ENCODE measurements at places on chromosomes 16 and 17.

DNA sequence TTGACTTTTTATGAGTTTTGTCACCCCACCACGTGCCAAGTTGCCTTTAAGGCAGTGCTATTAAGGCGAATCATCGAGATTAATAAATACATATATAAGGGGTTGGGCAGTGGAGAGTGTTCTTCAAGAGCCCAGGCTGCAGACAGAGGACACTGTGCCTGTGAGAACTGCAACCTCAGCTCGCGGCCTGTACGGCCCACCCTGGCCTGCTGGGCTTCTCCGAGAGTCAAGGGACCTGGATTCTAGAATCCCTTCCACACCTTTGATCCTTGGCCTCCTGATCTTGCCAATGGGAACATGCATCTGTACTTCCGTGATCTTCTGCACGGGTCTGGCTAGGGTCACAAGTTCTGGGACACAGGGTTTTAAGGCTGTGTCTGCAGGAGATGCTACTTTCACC, 54.5 kb downstream of the IRX5 start:
- DNase-seq: no peak

- no peak for DNase-seq
Measured at GRCh38 chr17:21089933-21090901, 36.5 kb upstream of the DHRS7B start.

- DNase-seq: no peak
Measured at GRCh38 chr16:9124908-9125584, 33.6 kb downstream of the HAPSTR1 start.

DNA sequence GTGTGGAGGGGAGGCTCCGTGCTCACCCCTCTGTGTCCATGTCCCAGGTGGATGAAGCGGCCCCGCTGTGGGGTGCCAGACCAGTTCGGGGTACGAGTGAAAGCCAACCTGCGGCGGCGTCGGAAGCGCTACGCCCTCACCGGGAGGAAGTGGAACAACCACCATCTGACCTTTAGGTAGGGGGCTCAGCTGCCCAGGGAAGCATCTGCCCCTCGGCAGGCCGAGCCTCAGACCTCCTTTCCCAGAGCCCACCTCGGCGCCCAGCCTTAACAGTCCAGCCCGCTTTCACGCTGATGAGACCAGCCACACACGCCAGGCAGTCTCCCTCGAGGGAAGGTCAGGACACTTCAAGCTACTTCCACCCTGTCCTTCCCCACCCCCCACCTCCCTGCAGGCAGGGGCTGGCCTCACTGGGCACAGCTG, 12.7 kb downstream of the MMP15 start:
- DNase-seq: no peak

DNA sequence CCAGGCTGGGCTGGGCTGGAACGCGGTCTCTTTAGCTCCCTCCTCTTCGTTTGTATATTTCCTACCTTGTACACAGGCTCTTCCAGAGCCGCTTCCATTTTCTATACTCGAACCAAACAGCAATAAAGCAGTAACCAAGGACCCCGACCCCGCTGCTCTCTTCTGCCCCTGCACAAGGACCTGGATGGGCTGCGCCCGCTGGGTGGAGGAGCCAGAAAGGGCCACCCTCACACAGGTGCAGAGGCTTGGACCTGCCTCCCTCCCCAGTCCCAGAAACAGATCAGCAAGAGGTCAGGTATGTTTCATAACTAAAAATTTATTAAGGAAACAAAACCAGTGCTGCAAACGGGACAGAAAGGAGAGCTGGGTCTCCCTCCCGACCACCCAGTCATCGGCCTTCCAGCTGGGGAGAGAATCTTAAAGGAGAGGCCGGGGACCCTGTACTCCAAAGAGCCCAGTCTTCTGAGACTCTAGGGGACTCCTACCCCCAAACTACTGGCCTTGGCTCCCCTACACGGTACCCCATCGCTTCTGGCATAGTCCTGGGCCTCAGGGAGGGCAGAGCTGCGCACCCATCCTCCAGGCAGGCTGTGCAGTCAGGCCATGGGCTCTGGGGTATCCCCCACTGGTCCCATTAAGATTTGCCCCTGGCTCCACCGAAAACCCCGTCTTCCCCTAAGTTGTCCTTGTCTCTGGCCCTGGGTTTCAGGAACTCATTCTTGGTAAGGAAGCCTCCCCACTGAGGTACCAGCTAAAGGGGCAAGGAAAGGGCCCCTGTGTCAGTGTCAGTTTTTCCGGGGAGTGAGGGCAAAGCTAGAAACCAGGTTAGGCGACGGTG, 4.9 kb downstream of the HIC1 start:
- no peak for DNase-seq

GRCh38 chr16:2159175-2159838, 3.7 kb downstream of the TRAF7 start:
- peak; percentile 91 for DNase-seq

DNA sequence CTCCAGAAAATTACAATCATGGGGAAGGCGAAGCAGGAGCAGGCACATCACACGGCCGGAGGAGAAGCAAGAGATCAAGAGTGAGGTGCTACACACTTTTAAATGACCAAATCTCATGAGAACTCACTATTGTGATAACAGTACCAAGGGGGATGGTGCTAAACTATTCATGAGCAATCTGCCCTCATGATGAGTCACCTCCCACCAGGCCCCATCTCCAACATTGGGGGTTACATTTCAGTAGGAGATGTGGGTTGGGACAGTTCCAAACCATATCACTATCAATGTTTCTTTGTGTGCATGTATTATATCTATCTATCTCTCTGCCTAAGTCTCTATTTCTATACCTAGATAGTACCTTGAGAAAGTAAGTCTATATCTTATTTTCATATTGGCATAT, 724.8 kb downstream of the CDH11 start:
- no peak for DNase-seq
